HFFc6 (cell line): ENCODE measurements at places on chromosomes 2 and 18.
A peak's percentile ranks its signal among the peaks of the same experiment; 100 is the strongest.

GRCh38 chr2:171069286-171069956, 91.3 kb downstream of the TLK1 start:
- DNase-seq: no peak
- H3K27ac ChIP-seq: no peak overlapping the region
- peaks cover 26% of the 10 kb centered on the region for H3K36me3 ChIP-seq

DNA sequence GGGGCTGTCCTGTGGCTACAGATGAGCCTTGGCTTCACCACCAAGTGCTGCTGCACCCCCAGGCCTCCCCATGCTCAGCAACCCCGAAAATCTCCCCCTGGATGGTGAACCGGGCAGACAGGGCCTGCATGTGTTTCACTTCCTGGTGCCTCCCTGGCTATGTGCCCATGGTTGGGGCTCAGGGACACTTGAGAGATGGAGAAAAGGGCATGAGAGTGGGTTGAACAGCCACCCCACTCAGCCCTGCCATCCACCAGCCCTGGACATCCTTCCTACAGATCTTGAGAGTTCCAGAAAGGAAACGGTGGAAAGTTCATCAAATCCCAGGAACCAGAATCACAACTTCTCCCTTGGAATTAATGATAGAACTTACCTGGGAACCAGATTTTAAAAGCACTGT, 74.7 kb upstream of the TEX51 start:
- H3K27me3 ChIP-seq: peaks cover 13% of the 10 kb centered on the region
- no peaks in the 10 kb centered on the region for H3K36me3 ChIP-seq
- no peak overlapping the region for H3K4me3 ChIP-seq
- H3K4me1 ChIP-seq: no peaks in the 10 kb centered on the region

DNA sequence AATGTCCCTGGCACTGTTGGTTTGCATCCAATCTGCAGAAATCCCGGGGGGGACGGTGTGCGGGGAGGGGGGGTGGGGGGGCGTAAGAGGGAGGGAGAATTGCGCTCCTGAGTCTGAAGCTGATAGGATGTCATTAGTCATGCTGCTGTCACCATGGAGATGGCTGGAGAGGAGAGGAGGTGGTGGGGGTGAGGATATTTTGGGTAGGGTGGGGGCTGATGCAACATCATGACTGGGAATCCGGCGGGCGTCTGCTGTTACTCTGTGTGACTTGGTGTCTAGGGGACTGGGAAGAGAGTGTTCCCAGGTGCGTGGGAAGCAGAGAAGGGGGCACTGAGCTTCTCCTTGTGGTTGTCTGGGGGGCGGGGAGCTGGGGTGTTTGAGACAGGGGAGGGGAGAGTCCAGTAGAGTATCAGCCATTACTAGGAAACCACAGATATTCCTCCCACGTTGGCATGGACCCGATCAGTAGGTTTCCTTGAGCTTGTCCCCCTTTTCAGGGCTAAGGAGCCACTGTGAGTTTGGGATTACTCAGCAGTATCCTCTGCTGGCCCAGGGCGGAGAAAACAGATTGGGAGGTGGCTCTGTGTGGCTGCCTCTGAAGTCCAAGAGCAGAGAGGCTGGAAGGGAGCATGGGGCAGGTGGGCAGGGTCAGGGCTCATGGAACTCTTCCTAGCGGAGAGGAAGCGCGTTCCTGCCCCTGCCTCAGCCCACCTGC, 18.9 kb downstream of the TET3 start:
- H3K36me3 ChIP-seq: peaks cover 6% of the 10 kb centered on the region; the same call in 1 of the 2 replicates
- peak; percentile 72 for DNase-seq
- peak overlapping the region; percentile 93 for H3K27ac ChIP-seq
- peaks cover 83% of the 10 kb centered on the region for H3K4me1 ChIP-seq

GRCh38 chr2:230871361-230872150, 6.8 kb downstream of the ITM2C start:
- H3K36me3 ChIP-seq: no peaks in the 10 kb centered on the region
- H3K4me3 ChIP-seq: no peak overlapping the region
- H3K4me1 ChIP-seq: no peaks in the 10 kb centered on the region; the same call in 1 of the 2 replicates
- H3K27me3 ChIP-seq: peaks cover 6% of the 10 kb centered on the region
- no peak for DNase-seq

- no peaks in the 10 kb centered on the region for H3K4me1 ChIP-seq
- no peak overlapping the region for H3K4me3 ChIP-seq
- H3K27ac ChIP-seq: no peak overlapping the region
Measured at GRCh38 chr2:183244300-183244844, 120.1 kb downstream of the NUP35 start.

- peak overlapping the region; percentile 99 for H3K27ac ChIP-seq
- DNase-seq: peak; percentile 91
- H3K4me1 ChIP-seq: peaks cover 62% of the 10 kb centered on the region
Measured at GRCh38 chr2:201149064-201149820, 33.3 kb downstream of the CFLAR start.

- no peak overlapping the region for H3K4me3 ChIP-seq
- no peak for DNase-seq
- H3K27me3 ChIP-seq: peaks cover 3% of the 10 kb centered on the region
- peak overlapping the region; percentile 57; the same call in 1 of the 2 replicates for H3K27ac ChIP-seq
- H3K4me1 ChIP-seq: no peaks in the 10 kb centered on the region
Measured at GRCh38 chr2:73078457-73079411, 7.2 kb upstream of the SFXN5 start.

DNA sequence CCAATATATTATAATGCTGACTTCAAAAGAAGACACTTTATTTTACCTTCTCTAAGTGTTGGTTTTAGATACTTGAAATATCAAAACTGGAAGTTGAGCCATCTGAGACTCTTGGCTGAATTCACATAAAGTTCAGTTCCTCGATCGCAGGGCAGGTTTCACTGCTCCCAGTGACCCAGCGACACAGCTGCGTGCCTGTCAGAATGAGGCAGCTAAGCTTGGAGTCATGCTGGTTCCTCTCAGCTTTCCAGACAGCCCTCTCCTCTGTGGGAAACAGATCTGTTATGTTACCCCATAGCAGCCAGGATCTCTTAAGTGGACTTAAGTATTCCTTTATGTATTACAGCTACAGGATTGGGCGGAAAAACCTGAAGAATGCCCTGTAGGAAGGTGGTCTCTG, 142.8 kb upstream of the ALPP start:
- H3K4me3 ChIP-seq: no peak overlapping the region
- no peak for DNase-seq
- no peaks in the 10 kb centered on the region for H3K27me3 ChIP-seq
- H3K36me3 ChIP-seq: no peaks in the 10 kb centered on the region; the same call in 1 of the 2 replicates
- H3K4me1 ChIP-seq: no peaks in the 10 kb centered on the region

GRCh38 chr2:10333247-10333613, 30.5 kb downstream of the HPCAL1 start:
- DNase-seq: no peak
- peaks cover 38% of the 10 kb centered on the region for H3K4me1 ChIP-seq
- H3K4me3 ChIP-seq: no peak overlapping the region
- no peak overlapping the region for H3K27ac ChIP-seq

GRCh38 chr2:20052229-20052851, 912 bp upstream of the LAPTM4A start:
- peaks cover 6% of the 10 kb centered on the region for H3K27me3 ChIP-seq
- no peak overlapping the region for H3K4me3 ChIP-seq
- peaks cover 25% of the 10 kb centered on the region for H3K4me1 ChIP-seq
- DNase-seq: peak; percentile 55

- no peak for DNase-seq
- no peaks in the 10 kb centered on the region for H3K27me3 ChIP-seq
- H3K27ac ChIP-seq: no peak overlapping the region
- H3K36me3 ChIP-seq: no peaks in the 10 kb centered on the region
Measured at GRCh38 chr18:34386803-34387202, 162.1 kb upstream of the NOL4 start.
